Osteoblast (primary cell): ENCODE measurements at places on chromosomes 12 and 14. TPM values are rescaled to one million over a fixed set of nuclear protein-coding genes. Genes with fewer than 3 reads are reported as not detected.
A peak's percentile ranks its signal among the peaks of the same experiment; 100 is the strongest.

DNA sequence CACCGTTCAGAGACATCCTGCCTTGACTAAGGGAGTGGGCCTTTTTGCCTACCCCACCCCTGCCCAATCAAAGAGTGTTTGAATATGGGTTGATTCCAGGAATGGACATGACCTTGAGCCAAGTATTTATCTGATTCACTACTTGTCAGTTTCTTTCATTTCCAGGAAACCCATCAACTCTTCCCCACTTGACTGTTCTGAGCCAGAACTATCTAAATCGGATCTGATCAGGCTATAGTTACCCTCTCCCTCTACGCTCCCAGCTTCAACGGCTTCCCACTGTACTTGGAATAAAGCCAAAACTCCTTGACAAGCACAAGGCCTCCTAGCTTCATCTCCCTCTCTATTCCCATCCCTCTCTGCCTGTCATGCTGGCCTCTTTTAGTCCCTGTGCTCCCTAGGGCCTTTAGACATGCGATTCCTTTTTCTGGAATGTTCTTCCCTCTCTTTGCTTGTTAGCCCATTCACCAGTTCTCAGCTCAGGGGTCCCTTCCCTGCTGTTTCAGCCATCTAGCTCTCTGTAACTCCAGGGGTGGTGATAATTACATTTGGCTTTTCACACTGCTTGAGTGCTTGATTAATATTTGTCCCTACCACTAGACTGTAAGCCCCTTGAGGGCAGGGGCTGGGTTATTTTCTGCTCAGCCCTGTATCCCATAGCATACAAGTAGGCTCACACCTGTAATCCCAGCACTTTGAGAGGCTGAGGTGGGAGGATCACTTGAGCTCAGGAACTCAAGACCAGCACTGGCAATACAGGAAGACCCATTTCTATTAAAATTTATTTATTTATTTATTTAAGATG lies 5.5 kb upstream of the ITPK1 start:
- peak; percentile 23 for DNase-seq

DNA sequence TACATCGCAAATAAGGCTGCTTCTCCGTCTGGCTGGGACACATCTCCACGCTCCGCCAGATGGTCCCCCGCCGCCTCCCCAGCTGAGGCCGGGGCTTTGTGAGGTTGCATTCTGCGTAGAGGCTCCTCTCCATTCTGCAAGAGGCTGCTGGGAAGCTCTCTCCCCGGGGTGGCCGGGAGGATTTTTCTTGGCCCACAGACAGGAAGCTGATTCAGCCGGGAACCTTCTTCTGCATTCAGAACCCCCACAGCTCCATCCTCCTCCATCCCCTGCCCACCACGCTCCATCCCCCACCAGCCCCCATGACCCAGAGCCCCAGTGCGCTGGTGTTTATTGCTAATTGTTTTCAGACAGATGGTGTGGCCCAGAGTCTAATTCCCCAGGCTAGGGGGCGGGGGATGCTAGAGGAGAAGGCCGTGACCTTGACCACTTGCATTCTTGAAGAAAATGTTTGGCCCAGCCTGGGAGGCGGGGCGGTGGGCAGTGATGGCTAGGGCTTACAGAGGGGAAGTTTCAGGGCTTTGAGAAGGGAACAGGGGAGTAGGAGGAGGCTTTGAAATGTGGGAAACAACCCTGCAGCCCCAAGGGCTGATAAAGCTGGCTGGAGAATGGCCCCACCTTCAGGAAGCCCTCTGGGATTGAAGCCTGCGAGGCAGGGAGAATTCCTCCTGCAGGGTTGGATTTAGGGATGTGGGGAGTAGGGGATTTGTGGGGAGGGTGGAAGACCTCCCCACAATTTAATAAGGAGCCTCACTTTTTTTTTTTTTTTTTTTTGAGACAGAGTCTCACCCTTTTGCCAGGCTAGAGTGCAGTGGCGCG lies 88.5 kb upstream of the NCOR2 start:
- peak; percentile 97 for DNase-seq

DNA sequence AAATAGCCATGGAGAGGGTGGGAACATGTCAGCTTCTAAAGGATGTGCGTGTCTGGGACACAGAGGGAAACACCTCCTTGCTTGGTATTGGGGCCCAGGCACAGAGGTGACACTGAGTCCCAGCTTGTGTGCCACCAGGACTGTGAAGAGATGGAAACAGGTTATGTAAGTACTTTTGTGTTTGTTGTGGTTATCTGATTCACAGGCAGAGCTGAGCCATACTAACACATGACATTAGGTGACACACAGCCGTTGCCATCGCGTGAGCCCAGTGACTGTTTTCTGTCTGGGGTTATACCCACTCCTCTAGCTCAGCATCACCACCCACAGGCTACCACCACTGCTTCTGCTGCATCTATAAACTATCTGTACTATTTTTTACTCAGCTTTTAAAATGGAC lies 12.1 kb upstream of the FLVCR2 start:
- DNase-seq, result no peak

DNA sequence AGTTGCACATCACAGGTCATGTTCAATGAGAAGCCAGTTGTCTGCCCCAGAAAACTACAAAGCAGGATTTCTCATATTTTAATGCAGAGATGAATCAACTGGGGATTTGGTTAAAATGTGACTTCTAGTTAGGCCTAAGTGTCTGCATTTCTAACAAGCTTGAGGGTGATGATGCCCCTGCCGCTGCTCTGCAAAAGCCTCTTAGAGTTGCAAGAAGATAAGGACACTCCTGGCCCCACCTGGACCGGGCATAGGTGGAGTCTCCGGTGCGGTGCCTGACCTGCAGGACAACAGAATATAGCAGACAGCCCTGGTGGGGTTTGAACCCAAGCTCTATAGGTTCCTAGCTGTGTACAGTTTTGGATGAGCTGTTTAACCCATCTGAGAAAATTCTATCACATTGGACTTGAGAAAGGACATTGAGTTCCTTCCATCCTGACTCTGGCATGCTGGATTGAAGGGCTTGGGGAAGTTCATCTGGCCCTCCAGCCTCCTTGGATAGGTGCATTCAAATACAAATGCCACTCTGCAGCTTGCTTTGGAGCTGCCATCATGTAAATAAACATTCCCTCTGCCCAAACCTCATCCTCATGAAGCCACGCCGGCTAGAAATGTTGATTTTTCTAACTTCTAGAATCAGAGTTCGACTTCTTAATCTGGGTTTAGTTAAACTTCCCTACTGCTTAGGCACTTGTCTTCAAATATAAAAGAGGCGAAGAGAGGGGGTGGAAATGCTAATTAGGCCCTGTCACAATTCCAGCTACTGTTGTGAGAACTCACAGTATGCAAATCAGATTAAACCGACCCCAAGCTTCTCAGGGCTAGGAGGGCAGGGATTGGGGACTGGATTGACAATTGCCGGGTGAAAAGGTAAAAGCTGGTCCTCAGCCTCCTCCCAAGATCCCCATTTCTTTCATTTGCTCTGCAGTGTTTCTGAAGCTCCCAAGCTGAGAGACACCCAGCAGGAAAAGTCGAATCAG lies 1225.6 kb downstream of the VRK1 start:
- no peak for DNase-seq

DNA sequence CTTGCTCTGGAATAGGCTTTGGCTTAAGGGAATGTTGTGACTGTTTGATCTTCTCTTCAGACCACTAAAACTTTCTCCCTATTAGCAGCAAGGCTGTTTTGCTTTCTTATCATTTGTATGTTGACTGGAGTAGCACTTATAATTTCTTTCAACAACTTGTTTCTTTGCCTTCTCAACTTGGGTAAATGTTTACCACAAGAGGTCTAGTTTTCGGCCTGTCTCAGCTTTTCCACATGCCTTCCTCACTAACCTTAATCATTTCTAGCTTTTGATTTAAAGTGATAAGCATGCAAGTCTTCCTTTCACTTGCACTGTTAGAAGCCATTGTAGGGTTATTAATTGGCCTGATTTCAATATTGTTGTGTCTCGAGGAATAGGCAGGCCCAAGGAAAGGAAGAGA lies 126.7 kb upstream of the AEBP2 start:
- no peak for DNase-seq

DNA sequence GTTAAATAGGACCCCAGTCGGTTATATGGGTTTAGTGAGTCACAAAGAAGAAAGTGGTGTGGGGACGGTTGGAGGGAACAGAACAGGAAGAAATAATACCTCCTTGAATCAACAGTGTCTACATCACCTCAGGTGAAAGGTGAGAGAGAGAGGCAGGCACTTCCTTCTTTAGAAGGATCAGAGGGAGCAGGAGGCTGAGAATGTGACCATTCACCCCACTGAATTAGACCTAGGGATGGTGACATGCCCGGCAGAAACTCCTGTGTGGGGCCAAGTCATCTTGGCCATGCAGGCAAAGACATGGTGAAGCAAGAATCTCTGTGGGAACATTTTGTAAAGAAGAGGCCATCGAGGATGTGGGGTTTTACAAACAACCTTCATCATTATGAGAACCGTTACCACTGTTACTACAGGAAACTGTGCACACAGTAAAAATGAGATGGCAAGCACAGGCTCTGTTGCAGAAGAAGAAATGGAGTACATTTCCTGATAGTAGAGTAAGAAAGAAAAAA lies 1196.9 kb downstream of the VRK1 start:
- no peak for DNase-seq

- DNase-seq, result no peak
These were observed 70.9 kb upstream of the EEA1 start for GRCh38 chr12:93000026-93000425.

- no peak for DNase-seq
These were observed 69.5 kb downstream of the BTG1 start for GRCh38 chr12:92076101-92076500.

- DNase-seq, result no peak
These were observed 26.8 kb downstream of the AREL1 start for GRCh38 chr14:74685921-74686678.

DNA sequence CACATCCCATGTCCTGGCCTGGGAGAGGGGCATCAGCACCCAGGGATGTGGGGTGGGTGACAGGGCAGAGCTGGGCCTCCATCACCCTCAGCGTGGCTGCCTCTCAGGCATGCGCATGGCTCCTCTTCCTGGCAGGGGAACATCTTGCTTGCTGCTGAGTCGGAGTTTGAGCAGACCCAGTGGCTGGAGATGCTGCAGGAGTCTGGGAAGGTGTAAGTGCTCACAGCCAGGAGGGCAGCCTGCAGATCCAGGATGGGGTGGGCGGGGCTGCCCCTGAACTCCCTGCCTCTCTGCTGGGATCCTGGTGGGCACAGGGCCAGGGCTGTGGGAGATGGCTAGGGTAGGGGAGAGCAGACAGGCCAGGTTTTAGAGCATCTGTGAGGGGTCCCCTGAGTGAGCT lies 16.2 kb downstream of the PLEKHD1 start:
- DNase-seq, result no peak

- no peak for DNase-seq
These were observed 37.3 kb upstream of the ZDHHC17 start for GRCh38 chr12:76726626-76727025.

DNA sequence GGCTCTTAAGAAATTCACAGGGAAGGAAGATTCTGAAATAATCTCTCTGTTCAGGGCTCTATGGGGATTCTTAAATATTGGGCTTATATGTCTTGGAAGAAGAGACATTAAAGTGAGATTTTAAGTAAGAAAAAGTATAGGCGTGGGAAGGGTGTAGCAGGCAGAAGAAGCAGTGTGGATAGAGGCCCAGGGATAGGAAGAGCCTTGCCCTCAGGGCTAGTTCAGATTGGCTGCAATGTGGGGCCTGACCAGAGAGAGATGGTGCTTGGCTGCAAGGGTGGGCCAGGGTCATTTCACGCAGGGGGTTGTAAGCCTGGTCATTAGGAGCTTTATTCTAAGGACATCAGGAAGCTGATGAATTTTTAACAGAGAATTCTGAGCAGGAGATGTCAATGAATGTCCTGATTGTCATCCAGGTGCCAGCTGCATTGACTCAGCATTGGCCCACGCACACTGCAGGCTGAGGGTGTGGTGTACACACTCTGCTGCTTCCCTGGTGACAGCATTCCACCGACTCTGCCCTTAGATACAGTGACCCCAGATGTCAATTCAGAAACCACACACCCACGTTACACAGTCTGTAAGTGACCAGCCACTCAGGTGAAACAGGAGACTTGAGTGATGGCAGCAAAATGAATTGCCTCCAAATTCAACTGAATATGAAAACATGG lies 582.5 kb downstream of the NRXN3 start:
- DNase-seq, result no peak

- no peak for DNase-seq
These were observed 77.3 kb upstream of the LTA4H start for GRCh38 chr12:96112733-96113132.

DNA sequence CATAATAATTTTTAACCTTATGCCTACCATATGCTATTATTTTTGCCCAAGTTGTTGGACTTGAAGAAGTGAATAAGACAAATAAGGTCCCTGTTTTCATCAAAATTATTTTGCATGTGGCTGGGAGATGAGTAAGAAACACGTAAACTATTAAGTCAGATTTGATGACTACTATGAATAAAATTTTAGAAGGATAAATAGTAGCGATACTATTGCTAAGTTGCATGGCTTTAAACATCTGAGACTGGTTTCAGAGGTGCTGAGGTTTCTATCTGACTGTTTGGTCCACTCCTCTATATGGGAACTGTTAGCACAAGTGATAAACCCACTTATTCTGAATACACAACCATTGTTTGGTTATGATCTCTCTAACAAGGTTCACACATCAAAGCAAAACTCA lies 674.3 kb upstream of the MDGA2 start:
- DNase-seq, result no peak

DNA sequence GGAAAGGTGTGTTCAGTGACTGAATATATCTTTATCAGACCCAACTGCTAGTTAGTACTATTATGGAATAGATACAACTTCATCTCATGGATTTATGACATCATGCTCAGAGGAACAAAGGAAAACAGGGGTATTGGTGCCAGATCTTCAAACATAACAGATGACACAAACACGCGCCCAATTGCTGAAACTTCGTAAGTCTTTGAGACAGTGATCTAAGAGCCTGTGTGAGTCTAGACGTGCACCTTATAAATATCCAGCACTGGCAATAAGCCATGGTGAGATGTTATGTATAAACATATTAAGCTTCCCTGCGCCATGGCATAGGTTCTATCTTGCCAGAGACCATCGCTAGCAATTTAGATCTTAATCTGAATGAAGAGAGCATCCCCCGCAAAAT lies 42.2 kb upstream of the NR2C1 start:
- no peak for DNase-seq

DNA sequence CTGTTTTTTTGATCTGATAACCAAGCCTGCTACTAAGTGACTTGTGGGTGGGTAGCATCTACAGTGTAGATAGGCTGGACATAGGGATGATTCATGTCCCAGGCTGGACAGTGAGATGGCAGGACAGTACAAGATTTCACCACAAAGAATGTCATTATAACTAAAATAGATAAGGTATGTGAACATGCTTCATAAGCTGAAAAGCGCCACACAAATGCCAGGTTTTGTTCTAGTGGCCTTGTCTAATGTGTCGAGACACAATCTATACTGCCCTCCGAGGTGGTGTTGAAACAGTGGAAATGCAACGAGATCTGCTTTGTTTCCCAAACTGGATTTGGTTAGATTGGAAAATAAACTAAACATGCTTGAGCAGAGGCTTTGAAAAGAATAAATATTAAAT lies 4.4 kb downstream of the LGALS3 start:
- DNase-seq, result peak; percentile 76

- peak; percentile 6 for DNase-seq
These were observed 107.6 kb upstream of the SFSWAP start for GRCh38 chr12:131603106-131603938.

GRCh38 chr12:93699271-93700145 lies 22.3 kb downstream of the CRADD start:
- DNase-seq, result no peak

- no peak for DNase-seq
These were observed 364.5 kb downstream of the BTG1 start for GRCh38 chr12:91781114-91781513.

CDKN3 gene
- 7.6 and 8.5 TPM in 2 replicates for total RNA-seq

PDZRN4 gene
- not detected in 2 replicates for total RNA-seq

HNF1A gene
- total RNA-seq, result not detected in 2 replicates

LBHD2 gene
- not detected in 2 replicates for total RNA-seq

BLOC1S1 gene
- total RNA-seq, result 46.0 and 59.4 TPM in 2 replicates

DTD2 gene
- 46.0 and 64.1 TPM in 2 replicates for total RNA-seq

KRT74 gene
- total RNA-seq, result not detected in 2 replicates
